NCI-H1436 treated with DMSO at 0.1 percent for 48 hours (cell line): ENCODE measurements at places on chromosomes 6 and 20.

- no peak for DNase-seq
Measured at GRCh38 chr6:11889572-11889971, 111.0 kb upstream of the ADTRP start.

- no peak for DNase-seq
Measured at GRCh38 chr6:165805636-165806035, 142.6 kb upstream of the PDE10A start.

DNA sequence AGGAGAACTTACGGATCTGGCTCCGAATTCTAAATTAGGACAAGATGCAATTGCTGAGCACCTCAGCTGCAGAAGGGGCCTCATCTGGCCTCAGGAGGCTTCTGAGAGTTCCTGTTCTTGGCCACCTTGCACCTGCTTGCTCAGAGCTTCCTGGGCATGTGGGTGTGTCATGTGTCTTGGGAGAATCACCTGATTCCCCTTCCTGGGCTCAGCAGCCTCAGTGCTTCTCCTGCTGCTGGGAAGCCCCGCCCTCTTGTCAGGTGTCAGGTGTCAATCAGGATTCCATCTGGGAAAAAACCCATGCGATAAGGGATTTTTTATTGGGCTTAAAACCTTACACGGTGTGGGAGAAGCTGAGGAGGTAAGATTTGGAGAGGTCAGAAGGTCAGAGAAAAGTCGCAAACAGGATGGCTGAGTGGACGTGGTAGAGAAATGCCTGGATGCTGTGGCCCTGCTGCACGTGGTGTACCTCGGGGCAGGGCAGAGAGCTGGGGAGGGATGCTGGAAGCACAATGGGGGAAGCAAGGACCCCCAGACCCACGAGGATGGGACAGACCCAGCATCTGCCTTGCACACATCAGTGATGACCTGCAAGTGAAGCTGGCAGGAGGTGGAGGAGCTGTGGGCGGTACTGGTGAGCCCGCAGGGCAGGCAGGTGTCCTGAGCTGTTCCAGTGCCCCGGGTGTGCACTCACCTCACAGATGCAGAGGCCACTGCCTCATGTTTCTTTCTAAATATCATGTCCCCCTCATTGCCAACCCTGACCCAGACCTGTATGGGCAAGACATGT, 170.8 kb downstream of the CDH4 start:
- no peak for DNase-seq

DNA sequence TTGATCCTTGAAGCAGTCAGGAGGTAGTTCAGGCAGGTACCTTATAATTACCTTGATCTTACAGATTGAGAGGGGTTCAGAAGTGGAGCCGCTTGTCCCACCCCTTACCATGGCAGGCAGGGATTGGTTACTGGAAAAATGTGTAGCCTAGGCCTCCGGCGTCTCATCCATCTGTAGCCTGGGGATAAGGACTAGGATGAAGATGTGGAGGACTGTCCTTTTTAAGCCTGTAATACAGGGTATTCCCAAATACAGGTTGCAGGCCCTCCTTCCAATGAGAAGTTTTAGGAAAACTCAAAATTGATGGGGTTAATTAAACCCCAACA, 2.8 kb downstream of the HMGA1 start:
- DNase-seq: no peak

GRCh38 chr20:14599613-14600012, 262.2 kb upstream of the FLRT3 start:
- no peak for DNase-seq

DNA sequence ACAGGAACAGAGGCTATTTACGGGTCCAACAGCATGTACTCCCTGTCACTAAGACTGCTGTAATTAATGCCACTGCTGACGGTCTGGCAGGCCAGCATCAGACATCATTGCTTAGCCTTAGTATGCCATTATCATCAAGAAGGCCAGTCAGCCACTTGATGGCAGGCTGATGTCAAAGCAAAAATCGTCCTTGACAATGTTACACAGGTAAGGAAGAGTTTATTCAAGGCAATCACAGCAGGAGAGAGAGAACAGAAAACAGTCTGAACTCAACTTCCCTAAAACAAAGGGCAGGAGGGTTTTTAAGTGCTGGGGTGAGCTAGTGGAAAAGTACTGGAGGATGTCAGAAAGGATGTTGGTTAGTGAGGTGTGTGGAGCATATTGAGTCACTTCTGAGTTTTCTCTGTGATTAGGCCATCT, 25.1 kb downstream of the FKBP1C start:
- DNase-seq: no peak

DNA sequence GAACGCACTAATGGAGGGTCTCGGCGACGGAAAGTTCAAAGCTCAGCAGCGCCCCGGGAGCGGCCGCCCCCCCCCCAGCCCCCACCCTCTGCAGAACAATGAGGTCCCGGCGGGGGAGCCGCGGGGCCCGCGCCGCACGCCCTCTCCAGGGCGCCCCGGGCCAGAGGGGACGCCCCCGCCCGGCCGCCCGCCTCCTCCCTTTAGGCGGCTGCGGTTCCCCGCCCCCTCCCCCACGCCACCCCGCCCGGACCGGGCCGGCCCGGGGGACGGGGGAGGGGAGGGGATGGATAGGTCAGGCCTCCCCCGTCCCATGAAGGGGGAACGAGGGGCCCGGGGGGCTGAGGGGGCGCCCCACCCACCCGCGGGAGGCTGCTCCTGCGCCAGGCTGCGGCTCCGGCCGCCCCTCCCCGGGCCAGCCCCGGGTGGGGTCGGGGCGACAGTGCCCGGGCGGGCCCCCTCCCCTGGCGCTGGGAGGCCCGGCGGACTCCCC, 1.5 kb downstream of the NOL4L start:
- DNase-seq: no peak

GRCh38 chr6:100344321-100344720, 120.4 kb downstream of the SIM1 start:
- no peak for DNase-seq

DNA sequence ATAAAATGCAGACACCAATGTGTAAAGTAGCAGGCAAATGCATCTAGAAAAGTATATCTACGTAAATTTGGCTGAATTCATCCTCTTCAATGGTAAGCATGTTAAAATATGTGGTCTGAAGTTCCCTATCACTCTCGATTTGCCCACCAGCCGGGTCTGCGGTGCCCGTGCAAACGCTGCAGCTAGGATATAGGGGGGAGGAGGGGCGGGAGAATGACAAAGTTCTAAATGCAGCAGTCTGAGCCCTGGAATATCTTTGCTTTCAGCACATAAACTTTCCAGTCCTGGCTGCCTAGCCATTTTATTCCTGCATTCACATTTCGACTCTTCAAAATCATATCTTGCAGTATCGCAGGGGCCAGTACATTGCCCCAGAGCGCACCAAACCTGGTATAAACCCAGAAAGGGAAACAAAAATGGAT, 708 bp downstream of the NRN1 start:
- no peak for DNase-seq

GRCh38 chr6:166413491-166413951, 30.8 kb upstream of the MPC1 start:
- DNase-seq: no peak

DNA sequence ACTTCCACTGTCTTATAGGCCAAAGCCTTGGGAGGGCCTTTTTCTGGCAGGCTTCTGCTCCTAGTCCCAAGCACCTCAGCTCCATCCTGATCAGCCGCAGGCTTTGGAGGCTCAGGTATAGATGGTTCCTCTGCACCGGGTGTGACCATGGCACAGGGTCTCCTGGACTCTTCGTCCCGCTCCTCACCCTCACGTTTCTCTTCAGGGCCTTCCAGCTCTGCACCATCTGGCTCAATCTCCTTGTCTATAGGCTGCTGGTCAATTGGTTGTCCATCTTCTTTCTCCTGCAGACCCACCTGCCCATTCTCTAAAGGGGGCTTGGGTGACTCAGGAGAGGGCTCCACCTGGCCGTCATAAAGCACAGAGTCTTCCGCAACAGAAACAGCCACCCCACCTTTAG, 37.0 kb downstream of the BFSP1 start:
- DNase-seq: no peak

DNA sequence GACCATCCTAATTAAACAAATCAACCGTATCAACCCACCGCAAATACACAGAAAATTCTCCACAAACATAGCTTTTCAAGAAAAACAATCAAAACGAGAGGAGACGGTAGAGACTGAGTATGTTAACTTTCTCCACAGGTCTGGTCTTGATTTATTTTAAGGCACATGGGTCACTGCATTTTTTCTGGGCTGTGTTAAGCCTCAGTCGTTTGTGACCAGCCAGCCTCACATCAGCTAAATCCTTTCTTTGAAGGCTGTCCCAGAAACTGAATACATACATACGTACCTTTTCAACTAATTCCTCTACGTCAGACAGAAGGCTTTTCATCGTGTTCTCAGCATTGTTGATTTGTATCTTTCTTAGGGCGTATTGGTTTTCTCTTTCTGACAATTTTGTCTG, 69.4 kb downstream of the LAMA4 start:
- no peak for DNase-seq

DNA sequence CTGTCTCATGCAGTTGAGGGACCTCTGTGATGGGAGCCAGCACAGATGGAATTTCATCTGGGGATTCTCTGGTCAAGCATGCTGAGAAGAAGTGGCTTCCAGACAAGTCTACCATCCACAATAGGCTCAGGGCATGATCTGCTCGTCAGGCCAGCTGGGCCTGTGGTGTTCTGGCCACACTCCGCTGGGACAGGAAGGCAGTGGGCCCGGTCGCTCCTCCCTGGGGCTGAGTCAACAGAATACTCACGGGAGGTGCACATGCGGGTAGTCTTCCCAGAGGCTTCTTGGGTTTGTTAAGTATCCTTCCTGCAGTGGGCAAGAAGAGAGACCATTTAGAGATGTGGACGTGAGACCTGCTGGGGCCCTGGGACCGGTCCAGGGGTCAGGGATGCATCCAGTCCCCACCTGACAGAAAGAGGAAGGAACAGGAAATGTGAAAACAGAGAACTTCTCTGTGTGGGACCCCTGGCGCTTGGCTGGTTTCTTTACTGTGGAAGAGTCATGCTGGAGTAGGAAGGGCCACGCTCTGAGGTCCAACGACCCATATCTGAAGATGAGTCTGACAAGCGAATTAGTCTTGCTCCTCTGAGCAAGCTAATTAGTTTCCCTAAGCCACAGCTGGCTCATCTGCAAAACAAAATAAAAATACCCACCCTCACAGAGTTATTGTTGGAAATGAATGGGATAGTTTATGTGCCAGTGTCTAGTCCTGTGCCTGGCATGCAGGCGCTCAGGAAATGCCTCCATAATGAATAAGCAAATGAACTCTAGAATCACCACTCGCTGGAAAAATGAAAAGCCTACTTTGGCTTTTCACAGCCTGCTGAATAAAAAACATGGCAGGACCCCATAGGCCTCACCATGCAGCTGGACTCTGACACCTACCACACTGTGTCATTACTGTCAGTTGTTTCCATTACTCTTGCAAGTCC, 67.3 kb downstream of the TRAM2 start:
- no peak for DNase-seq

GRCh38 chr6:3607599-3607998, 143.9 kb downstream of the PXDC1 start:
- DNase-seq: no peak

GRCh38 chr6:40387871-40388264, 199.3 kb downstream of the LRFN2 start:
- no peak for DNase-seq

DNA sequence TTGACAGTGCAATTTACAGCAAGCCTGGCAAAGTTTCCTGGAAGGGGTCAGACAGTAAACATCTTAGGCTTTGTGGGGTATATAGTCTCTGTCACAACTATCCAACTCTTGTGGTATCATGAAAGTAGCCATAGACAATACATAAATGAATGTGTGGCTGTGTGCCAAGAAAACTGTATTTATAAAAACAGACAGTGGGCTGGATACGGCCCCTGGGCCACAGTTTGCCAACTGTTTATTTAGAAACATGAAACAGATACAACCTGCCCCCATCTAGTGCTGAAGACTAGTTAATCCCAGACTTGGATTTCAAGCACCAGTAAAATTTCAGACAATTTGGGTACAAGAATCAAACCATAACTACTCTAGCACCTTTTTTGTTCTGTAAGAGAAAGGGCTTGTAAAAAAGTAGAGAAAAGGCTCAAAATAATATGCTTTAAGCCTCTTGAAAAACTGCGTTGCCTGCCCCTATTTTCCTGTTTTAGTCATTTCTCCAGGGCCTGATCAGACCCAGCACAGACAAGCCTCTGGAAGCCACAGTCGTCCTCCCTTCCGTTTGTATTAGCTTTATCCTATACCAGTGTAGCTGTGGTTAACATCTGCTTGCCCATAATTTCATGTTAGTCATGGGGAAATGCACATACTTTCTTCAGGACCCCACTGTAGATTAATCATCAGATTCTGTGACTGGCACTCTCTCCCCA, 30.8 kb downstream of the JAG1 start:
- DNase-seq: no peak

- DNase-seq: no peak
Measured at GRCh38 chr20:10978019-10978702, 304.4 kb upstream of the JAG1 start.

DNA sequence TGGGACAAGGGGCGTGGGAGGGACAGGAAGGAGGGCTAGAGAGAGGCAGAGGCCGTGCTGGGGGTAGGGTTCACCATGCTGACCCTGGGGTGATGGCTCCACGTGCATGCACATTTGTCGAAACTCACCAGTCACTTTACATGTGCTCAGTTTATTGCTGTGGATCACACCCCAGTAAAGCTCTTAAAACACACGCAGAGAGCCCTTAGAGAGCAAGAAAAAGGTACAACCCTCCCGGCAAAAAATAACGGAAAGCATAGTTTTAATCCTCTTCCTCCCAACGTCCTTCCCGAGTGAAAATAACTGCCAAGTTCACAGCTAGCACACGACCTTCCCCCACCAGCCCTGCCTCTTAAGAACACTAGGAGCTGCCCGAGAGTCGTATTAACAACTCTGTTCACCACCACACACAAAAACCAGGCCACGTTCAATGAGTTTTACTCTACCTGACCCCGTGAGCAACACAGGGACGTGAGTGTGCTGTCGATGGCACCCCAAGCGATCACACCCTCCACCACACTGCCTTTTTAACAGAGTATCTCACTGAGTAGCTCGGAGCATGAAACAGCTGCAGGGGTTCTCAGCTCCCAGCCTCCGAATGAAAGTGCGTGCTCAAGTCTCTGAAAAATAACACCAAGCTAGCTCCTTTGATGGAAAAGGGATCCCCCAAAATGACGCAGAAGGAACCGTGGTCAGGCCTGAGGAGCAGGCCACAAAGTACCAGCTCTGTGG, 39.7 kb downstream of the TAF4 start:
- no peak for DNase-seq

DNA sequence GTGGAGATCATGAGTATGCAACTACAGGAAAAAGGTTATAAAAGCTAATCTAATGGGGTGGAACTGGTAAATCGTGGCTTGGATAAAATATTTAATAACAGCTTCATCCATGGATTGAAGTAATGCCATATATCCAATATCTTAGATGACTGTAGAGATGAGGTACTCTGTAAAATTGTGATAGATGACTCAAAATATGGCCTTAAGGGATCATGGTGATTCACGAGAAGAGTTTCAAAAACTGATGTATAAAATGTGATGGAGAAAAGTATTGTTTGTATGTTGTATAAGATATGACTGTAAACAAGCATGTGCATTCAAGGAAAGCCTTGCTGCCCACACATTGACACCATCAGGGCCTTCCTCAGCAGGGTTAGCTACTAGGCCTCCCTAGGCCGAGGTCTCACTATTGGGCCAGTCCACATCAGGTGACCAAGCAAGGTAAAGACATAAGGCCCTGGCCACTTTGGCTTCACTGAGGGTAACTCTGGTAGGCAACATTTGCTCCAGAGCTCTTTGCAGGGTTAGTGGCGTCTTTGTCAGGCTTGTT, 17.7 kb upstream of the CCN6 start:
- DNase-seq: no peak
